Cortex of kidney (tissue), 1 donor: ENCODE measurements at places on chromosomes 12 and 14.

- DNase-seq: no peak
Observed at GRCh38 chr14:102407258-102407657, 44.5 kb downstream of the TECPR2 start.

DNA sequence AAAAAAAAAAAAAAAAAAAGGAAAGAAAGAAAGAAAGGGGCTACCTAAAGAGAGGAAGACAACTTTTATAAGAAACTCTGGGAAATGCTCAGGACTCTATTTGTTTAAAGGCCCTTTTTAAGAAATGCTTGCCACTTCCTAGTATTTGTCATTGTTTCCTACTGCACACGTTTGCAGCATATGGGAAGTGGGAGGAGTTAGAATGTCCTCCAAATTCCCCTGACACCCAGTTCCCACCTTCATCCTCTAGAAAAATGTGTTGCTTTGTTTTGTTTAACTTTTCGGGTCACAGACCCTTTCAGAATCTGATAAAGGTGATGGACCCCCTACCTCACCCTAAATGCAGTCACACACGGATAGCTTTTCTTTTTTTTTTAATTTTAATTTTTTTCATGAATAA is 40.8 kb downstream of the NINJ2 start:
- no peak for DNase-seq

- DNase-seq: no peak
Observed at GRCh38 chr14:76603713-76604112, 157.6 kb upstream of the VASH1 start.

- DNase-seq: no peak
Observed at GRCh38 chr14:64879635-64880220, at the start of gene SPTB. SPTB (minus strand) TSS chr14:64879907; CDS start chr14:64823094, 56,813 bp downstream.

DNA sequence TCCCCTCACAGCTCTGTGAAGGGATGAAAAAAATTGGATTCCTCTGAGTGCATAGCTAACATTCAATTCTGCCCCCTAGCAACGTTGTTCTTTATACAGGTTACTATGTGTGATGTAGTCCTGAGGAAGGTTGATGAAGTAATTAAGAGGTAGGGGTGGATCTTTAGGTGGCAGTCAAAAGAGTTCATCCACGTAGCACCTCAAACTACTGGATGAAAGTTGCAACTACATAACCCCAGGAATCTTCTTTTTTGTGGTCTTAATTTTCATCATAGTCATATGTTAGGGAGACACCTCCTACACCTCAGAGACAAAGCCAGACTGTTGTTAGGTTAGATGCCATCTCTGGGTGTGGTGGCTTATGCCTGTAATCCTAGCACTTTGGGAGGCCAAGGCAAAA is 10.2 kb upstream of the NFE2 start:
- DNase-seq: no peak

- no peak for DNase-seq
Observed at GRCh38 chr12:24042651-24043050, 93.2 kb upstream of the SOX5 start.

DNA sequence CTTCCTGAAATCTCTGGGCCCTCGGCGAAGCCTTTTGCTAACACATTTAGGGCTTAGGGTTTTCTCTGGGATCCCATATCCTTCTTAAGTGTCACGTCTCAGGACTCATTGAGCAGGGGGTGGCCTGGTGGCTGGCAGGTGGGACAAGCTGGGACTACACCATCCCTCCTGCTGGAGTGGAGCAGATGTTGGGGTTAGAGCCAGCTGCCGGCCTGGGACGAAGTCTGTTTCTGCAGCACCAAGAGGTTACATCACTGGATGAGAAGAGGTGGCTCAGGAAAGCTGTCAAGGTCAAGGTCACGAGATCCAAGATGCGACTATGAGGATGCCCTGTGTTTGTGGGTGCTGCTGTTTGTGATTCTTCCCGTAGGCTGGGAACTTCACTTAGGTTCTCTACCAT is 16.3 kb downstream of the SMCO2 start:
- no peak for DNase-seq
